ENCODE measurements at places on chromosomes 16 and 17.

DNA sequence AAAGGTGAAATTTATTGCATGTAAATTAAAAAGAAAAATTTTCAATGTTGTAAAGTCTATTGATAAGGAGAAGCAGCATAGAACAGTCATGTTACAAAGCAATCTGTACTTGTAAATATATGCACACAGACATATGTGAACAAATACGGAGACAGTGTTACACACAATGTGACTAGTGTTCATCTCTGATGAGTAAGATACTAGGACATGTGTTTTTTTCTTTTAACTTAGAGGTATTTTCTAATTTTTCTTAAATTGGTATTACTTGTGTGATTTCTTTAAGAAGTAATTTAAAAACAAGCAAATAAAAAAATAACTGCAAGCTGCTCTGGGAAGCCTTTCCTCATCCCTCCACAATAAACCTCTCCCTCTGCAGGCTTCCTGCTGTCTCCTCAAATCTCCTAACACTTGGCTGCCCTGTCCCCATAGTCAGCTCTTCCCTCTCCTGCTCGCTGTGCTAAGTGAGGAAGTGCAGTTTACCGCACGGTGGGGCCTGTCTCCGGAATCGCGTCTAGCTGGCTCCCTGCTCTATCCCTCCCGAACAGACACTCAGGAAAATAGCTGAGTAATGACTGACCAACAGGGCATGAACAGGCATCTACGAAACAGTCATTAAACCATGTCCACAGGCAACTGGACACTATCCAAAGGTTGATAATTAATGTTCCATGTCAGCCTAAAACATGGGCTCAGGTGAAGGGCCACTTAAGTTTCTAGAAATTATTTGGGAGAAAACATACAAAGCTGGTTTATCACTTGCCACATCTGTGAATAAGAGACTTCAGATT, 35.9 kb downstream of the CMTM4 start:
- no peak for DNase-seq

GRCh38 chr16:84038469-84038868, 4.1 kb downstream of the SLC38A8 start:
- no peak for DNase-seq

- DNase-seq = no peak
Observed at GRCh38 chr16:77928096-77928495, 94.3 kb upstream of the CLEC3A start.

GRCh38 chr16:660459-661183, 7.3 kb upstream of the RHOT2 start:
- DNase-seq = peak; percentile 65

GRCh38 chr17:27457731-27458523, 1.7 kb downstream of the KSR1 start:
- no peak for DNase-seq

- DNase-seq = no peak
Observed at GRCh38 chr16:75064403-75065148, 52.0 kb downstream of the LDHD start.

- no peak for DNase-seq
Observed at GRCh38 chr16:84749815-84750214, 50.0 kb downstream of the USP10 start.

GRCh38 chr17:18368946-18369345, 5.6 kb upstream of the SHMT1 start:
- no peak for DNase-seq

DNA sequence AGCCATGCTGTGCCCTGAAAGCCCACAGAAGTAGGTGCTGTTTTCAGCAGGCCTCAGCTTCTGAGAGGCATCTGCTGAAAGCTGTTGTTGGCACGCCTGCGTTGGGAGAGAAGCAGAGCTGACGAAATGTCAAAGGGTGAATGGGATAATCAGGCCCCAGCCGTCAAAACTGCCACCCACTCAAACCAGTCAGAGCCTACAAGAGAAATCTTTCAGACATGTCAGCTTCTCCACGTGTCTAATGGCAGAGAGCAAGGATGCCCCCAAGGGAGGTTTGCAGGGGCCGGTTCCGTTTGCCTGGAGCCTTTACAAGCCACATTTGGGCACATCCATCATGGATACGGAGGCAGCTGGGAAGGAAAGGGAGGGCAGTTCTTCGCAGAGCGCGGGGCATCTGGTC, 568.2 kb upstream of the EEF2KMT start:
- DNase-seq = no peak

DNA sequence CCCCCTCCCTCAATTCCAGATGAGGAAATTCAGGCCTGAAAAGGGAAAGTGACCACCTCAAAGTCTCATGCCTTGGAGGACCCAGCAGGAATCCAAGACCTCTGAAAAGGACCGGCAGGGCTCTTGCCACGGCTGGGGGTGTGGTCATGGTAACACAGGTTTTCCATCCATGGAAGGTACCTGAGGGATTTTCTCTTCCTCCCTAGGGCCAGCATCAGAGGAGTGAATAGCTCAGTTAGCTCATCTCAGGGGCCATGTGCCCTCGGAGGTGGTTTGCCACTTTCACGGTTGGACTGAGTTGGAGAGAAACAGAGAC, 1.3 kb downstream of the CIITA start:
- DNase-seq = no peak

DNA sequence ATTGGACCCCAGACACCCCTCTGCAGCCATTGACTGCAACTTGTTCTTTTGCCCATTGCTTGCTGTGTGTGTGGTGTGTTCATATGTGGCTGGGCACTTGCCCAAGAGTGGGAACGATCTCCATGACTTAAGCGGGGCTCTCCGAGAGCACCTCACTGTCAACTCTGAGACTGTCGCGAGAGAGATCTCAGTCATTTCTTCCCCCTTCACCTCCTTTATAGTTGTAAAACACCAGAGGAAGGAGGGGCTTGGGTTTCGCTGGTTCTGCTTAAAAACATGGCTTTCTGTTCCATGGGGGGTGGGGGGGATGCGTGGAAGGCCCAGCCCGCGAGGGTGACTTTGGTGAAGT, 7.4 kb downstream of the PHOSPHO1 start:
- no peak for DNase-seq

- no peak for DNase-seq
Observed at GRCh38 chr17:33811984-33812577, 443.0 kb upstream of the CCL2 start.

GRCh38 chr16:64147941-64148340, 973.9 kb downstream of the CDH11 start:
- no peak for DNase-seq

GRCh38 chr16:57092786-57093411, 516 bp downstream of the CPNE2 start:
- peak; percentile 46 for DNase-seq

- DNase-seq = no peak
Observed at GRCh38 chr17:39607851-39608130, at the start of gene NEUROD2. Gene NEUROD2 (minus strand): TSS chr17:39607920. CDS start chr17:39606599, 1,321 bp downstream.

GRCh38 chr16:1208239-1208830, 16.7 kb downstream of the TPSG1 start:
- DNase-seq = no peak

DNA sequence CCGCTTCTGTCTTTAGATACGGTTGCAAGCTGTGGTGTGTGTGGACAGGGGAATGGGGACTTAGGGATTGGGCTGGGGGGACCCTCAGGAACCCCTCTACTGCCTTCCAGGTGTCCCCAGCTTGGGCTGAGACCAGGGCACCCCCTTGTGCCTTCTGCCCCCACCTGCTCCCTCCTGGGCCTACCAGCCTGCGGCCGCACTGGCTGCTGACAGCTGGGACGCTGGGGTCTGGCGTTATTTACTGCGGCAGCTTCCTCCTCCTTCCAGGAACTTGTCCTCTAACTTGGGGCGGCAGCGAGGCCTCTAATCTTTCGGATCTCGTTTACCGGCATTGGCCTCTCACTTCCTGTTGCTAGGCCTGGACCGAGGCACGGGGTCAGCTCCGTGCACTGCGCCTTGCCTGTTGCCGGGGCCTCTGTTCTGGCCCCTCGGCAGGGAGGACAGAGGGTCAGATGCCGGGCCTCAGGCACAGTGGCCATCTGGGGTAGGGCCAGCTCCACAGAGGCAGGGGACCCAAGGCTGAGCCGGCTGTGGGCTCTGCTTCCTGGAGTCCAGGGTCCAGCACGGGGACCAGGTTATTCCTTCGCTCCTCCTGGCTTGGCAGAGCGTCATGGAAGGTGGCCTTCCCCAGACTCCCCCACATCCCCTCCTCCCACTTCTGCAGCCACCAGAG, 31.8 kb downstream of the TMEM235 start:
- no peak for DNase-seq

- no peak for DNase-seq
Observed at GRCh38 chr17:72882426-72882825, 210.1 kb downstream of the SLC39A11 start.

- DNase-seq = no peak
Observed at GRCh38 chr16:24609417-24609739, 70.0 kb downstream of the RBBP6 start.

DNA sequence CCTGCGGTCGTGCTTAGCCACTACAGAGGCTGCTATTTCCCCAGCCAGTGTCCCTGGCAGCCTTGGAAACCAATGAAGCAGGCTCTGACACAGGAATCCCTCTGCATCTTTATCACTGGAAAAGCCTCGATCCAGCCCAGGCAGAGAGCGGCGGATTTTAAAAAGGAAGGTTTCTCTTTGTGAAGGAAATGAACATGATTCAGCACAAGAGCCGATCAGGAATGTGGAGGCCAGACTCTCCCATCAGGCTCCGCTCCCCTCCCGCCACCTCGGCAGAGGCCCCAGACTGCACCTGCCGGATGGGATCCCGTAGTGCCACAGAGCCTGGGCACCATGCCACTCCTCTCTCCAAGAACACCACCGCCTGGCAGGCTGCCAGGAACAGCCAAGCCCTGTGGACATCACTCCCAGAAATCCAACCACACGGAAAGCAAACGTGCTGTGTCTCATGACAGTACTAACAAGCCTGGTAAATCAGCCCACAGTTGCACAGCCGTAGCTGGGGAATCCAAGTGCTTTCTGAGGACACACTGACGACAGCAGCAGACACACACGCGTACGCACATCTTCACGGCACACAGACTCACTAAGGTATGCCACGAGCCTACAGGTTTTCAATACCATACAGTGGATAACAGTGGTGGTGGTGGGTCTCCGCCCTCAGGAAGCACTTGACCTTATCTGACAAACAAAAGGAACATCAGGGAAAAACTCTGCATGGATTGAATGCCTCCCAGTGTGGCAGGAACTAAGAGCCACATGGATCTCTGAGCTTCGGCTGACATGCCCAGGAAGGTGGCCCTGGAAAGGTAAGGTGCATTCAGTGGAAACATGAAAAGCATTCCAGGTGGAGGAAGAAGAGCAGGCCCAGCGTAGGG, 5.4 kb downstream of the LRRC75A start:
- DNase-seq = no peak

DNA sequence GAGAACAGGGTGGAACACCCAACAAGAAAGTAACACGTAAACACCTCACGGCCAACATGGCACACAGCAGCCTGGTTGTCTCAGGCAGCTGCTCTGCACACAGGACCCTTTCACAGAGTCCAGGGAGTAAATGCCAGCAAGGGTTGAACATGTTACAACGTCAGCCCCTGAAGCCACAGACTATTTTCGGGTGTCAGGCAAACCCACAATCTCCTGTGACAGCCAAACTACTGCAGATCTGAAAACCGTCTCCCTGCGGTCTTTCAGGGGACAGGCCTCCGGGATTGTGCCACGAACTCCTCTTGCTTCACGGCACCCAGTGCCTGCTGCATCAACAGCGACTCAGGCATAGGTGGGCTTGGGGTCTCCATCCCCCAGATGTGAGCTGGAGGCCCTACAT, 127.7 kb downstream of the XYLT1 start:
- DNase-seq = peak; percentile 26

GRCh38 chr17:45709728-45710288, 74.3 kb upstream of the CRHR1 start:
- DNase-seq = no peak

DNA sequence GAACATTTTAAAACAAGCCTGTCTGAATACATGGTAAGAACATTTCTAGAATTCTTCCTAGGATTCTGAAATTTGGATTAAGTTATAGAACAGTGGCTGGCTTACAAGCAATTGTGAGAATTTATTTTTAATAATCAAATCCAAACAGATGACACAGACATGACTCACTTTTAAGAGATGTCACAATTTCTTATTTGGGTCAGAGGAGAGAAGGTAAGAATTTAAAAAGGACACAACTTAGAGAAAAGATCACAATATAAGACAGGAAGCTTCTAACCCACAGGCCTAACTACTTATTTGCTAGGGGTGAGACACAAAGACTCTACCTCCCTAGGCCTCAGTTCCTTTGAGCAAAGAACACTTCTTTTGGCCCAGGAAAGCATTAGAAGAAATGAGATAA, 32.7 kb downstream of the ZZEF1 start:
- no peak for DNase-seq

DNA sequence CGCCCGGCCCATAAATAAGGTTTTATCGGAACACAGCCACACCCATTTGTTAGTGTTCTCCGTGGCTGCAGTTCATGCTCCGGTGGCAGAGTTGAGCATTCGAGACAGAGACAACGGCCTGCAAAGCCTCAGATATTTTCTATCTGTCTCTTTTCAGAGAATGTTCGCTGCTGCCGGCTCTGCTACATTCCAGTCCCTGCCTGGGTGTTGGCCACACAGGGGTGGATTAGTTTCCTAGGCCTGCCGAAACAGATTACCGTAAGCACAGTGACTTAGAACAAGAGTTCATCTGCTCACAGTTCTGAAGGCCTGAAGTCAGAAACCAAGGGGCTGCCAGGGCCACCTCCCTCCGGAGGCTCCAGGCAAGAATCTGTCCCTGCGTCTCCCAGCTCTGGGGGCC, 19.1 kb upstream of the GSG1L start:
- no peak for DNase-seq

DNA sequence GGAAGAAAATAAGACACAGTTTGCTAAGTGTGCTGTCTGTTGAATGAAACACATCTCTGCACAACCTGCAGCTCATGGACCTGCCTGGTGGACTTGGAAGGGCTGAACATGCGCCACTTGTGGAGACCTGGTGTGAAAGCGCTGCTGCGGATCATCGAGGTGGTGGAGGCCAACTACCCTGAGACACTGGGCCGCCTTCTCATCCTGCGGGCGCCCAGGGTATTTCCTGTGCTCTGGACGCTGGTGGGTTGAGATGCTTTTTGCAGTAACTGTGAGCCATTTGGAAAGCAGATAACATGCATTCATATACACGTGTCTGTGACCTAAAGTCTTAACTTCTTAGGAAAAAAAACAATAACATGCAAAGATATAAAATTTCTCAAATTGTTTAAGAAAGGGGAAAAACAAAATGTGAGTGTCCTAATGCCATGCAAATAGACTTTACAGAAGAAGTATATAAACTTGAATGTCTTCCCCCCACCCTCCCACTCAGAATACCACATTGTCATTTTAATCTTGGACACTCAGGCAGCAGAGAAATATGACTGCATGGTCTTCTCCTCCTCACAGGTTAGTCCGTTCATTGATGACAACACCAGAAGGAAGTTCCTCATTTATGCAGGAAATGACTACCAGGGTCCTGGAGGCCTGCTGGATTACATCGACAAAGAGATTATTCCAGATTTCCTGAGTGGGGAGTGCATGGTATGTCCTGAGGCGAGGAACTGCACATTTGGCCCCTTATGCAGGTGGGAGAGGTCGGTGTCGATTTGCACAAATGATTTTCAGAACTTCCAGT, 65.6 kb downstream of the SEC14L1 start:
- no peak for DNase-seq

DNA sequence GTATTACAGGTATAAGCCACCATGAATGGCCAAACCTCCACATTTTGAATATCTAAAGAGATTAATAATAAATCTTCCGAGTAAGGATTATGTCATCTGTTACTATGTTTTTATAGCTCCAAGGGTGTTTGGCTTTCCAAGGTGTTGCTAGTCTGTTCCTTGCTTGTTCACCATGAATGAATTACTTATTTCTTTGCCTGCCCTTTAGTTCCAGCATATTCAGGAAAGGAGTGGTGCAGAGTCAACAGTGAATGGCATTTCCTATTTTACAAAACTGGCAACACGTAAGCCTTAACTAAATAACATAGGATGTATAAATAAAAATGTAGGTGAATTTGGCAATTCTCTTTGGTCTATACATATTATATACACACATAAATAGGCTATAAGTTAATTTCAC, 70.3 kb downstream of the MYO1D start:
- no peak for DNase-seq
